ENCODE measurements at places on chromosomes 6 and 20.

GRCh38 chr6:107489636-107490565 is at the start of gene SOBP:
SOBP (plus strand) TSS chr6:107490117; CDS start chr6:107490617, 500 bp downstream.
- DNase-seq = no peak

- DNase-seq = no peak
Observed at GRCh38 chr20:20000211-20000968, 16.8 kb upstream of the NAA20 start.

GRCh38 chr20:62691487-62691886 is 17.1 kb upstream of the NTSR1 start:
- no peak for DNase-seq

DNA sequence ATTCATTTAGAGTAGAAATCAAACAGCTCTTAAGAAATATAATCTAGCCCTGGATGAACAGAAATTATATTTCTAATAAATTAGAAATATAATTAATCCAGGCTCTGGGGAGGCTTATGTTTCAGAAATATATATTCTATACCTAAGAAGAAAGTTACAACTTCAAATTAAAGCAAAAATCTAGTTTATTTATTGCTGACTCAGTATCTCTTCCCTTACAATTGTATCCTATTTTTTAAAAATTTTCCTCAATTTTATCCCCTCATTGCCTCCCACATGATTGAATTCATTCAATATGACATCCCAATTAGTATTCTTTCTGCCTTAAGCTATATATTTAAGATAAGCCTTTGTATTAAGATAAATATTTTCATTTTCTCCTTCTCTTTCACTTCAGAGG is 71.4 kb downstream of the HS3ST5 start:
- no peak for DNase-seq

DNA sequence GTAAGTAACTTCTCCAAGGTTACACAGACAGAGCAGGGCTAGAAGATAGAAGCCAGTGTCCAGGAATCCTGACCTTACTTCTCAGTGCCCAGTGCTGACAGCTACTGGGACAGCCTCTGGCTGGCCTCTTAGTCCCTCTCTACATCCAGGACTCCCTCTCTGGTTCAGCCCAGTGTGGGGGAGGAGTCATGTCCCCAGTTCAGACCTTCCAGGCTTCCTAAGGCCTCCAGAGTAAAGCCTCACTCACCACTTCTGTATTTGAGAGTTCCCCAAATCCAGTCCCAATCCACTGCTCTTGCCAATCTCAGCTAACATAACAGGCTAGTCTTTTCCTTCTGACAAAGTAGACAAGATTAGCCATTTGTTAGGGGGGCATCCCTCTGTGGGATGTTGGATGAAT is 36.9 kb upstream of the EPB41L1 start:
- DNase-seq = no peak

DNA sequence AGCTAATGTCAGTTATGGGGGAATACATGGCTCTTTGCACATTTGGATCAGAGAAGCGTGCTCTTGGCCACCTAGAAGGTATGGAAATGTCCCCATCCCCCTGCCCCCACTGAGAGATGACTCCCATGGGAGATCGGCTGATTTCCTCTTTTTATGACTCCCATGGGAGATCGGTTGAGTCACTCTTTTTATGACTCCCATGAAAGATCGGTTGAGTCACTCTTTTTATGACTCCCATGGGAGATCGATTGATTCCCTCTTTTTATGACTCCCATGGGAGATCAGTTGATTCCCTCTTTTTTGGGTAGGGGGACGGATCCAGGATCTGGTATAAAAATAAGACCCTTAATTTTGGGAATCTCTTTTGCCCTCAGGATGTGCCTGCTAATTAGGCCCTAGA is 10.3 kb upstream of the TAAR9 start:
- DNase-seq = no peak

GRCh38 chr6:47151232-47151898 is 109.2 kb upstream of the ADGRF1 start:
- DNase-seq = no peak
